Fibroblast of skin of left quadriceps (primary cell): ENCODE measurements at places on chromosomes 4 and X.

GRCh38 chrX:112851806-112852205, 11.2 kb upstream of the AMOT start:
- peak; percentile 34 for DNase-seq

DNA sequence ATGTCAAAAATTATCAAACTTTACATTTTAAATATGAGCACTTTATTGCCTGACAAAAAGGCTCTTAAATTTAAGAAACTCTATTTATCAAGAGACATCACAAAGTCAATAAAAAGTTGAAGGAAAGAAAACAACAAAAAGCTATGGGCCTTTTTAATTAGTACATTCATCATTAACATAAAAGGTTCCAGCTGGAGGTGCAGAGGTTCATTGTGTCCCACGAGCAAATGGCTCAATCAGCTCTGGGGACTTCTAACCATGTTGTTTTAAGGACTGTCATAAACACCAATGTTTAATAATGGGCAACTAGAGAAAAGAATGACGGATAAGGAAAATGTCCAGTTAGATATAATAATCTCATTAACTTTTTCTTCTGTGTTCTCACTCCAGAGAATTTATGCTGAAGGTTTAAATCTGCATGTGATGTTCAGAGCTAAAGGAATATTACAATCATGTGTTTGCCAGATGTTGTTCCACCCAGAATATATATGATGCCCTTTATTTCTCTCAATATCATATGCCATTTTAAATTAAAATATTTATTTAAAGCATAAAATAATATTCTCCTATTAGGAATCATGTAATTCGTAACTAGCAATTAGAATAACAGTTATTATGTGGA, 840.3 kb upstream of the ADGRL3 start:
- no peak for DNase-seq

GRCh38 chr4:116016201-116016600, 902.8 kb upstream of the NDST4 start:
- peak; percentile 4 for DNase-seq

- no peak for DNase-seq
Measured at GRCh38 chr4:6963139-6963611, 53.5 kb downstream of the TBC1D14 start.

- DNase-seq = no peak
Measured at GRCh38 chr4:158599150-158599549, 72.5 kb downstream of the C4orf46 start.

GRCh38 chr4:61786211-61786610, 586.1 kb downstream of the ADGRL3 start:
- no peak for DNase-seq

GRCh38 chrX:22177950-22178515, 94.7 kb upstream of the CBLL2 start:
- DNase-seq = no peak

- no peak for DNase-seq
Measured at GRCh38 chr4:51895158-51895557, 52.2 kb downstream of the DCUN1D4 start.

- no peak for DNase-seq
Measured at GRCh38 chrX:66760651-66761050, 121.8 kb upstream of the EDA2R start.

GRCh38 chrX:13283950-13284546, 35.8 kb downstream of the ATXN3L start:
- DNase-seq = peak; percentile 76

DNA sequence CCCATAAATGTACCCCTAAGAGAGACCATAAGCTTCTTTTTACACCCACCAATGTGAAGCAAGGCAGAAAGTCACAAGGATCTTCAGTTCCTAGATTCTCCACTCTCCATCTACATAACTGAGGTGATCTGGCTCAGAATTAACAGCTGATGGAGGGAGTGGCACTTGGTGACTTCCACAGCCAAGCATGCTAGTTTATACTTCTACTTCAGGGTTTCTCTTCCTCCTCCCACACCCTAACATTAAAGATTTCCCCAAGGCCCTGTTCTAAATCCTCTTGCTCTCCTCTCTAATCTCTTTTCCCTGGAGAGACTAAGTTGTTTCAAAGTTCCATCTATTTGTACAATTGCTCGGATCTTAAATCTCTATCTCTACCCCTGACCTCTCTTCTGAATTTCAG, 81.1 kb downstream of the MBNL3 start:
- DNase-seq = no peak

- DNase-seq = peak; percentile 50
Measured at GRCh38 chr4:139245590-139245989, 34.4 kb downstream of the MGARP start.

GRCh38 chr4:145170223-145170622, 10.2 kb downstream of the OTUD4 start:
- DNase-seq = no peak

- no peak for DNase-seq
Measured at GRCh38 chr4:108165586-108165985, 3.1 kb downstream of the LEF1 start.

- no peak for DNase-seq
Measured at GRCh38 chr4:22237155-22237751, 278.6 kb downstream of the ADGRA3 start.

DNA sequence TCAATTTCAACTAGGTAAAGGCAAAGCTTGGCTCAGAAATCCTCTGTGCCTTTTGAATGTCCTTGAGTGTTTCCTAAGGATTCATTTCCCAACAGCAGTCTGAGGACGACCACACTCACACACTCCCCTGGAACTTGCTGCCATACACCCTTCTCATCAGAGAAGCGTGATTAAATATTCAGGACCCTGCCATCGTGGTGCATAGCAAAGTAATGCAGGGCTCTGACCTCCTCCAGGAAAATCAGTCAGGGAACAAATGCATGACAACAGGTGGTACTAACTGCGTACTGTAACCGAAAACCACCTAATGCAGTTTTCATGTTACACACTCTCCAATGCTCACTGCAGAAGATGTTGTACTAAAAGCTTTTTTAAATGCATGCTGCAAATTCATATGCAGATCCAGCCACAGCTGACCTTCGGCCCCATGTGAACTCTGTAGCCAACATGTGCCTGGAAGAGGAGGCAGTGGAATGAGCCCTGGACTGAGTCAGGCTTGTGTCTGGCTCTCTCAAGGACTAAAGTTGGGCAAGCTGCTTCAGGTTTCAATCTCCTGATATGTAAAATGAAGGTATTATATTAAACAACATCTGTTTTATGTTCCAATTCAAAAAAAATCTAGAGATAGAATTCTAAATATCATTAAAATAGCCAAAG, 238.3 kb downstream of the KCNIP4 start:
- DNase-seq = no peak

DNA sequence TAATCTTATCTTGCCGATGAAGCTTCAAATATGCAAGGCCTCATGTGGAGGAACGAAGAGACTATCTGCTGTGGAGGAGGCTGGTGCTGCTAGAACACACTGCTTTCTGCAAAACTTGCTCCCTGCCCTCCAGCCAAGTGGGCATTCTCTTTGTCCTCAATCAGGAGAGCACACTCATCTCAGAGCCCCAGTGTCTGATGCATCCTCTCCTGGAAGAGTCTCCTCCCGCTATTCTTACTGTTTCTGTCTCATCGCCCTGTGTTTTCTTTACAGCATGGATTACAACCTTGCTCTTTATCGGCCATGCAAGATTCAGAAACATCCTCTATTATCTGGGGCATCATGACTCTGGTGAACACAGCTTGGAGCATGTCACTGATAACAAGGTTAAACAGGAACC, 68.2 kb upstream of the MTNR1A start:
- DNase-seq = no peak

DNA sequence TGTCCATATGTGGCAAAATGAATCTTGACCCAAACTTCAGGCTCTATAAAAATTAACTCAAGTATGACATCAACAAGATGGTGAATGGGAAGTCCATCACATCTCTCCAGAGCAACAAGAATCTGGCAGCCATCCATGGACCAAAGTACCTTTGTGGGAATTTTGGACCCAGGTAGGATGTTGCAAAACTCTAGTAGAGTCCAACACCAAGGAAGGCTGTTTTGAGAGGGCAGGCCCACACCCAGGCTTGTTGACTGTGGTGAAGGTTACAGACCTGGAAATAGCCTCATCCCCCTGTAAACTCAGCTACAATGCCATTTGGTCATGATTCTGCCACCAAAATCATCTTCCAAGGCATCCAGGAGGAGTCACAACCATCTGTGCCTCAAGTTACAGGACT, 12.9 kb downstream of the DGAT2L6 start:
- DNase-seq = no peak

DNA sequence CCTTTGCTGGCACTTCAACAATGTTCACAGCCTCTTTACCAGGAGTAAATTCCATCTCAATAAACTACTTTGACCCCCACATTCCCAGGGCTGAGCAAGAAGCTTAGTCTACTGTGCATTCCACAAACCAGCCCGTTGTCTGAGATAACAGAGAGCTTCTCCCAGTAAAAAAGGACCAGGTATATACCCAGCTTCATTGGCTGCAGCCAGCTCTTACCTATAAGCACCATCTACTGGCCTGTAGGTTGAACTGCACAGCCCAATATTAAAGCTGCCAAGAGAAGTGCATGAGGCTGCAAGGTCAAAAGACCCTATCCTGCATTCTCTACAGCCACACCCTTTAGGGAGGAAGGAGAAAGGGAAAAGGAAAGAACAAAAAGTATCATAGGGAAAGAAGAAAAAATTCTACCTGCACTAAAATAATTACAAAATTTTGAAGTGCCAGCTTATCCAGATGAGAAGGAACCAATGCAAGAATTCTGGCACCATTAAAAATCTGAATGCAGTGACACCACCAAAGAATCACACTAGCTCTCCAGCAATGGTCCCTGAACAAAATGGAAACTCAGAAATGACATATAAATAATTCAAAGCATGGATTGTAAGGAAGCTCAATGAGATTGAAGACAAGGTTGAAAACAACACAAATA, 45.7 kb upstream of the INTU start:
- DNase-seq = no peak

- DNase-seq = no peak
Measured at GRCh38 chr4:150037251-150037856, 40.9 kb upstream of the DCLK2 start.

GRCh38 chr4:96593422-96593821, 753.5 kb downstream of the PDHA2 start:
- DNase-seq = no peak

GRCh38 chrX:41384051-41384705, 50.2 kb downstream of the DDX3X start:
- peak; percentile 27 for DNase-seq

GRCh38 chr4:164212134-164212533, 541.8 kb upstream of the SMIM31 start:
- DNase-seq = no peak

DNA sequence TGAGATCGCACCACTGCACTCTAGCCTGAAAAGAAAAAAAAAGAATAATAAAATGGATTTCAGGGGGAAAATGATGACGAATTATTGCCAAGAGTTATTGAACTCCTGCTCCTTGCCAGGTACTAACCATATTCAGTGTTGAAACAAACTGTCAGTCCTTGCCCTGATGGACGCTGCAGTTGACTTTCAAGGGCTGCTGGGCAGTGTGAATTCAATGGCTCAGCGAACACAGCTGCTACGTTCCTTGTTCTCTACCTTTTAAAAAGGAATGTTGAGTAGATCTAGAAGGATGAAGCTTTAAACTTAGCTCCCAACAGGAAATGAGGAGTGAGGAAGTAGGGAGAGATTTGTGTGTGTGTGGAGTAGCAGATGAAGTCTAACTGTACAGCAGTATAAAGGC, 2.7 kb downstream of the LIMCH1 start:
- no peak for DNase-seq

- peak; percentile 39 for DNase-seq
Measured at GRCh38 chrX:22110729-22111494, 78.8 kb downstream of the PHEX start.

DNA sequence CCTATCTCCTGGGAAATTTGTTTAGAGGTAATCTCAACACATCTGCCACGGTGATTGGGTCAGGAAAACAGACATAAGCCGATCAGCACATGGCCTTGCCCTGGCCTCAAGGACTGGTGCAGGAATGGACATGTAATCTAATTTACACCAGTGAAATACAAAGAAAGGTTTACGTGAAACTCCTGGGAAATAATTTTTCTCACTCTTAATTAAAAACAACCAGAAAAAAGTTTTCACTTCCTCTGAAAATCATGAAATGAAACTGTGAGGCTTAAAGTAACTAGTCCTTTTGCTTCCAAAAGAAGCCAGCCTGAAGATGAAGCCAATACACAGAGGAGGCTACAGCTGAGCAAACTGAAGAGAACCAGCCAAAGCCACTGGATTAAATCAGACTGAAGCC, 154.1 kb upstream of the FAM241A start:
- no peak for DNase-seq
